ENCODE measurements at places on chromosomes 6 and 20. TPM values are rescaled to one million over a fixed set of nuclear protein-coding genes. Genes with fewer than 3 reads are reported as not detected.

The B3GAT2 gene
- total RNA-seq, result not detected

The KHDRBS2 gene
- not detected for total RNA-seq

The PLCB4 gene
- 2.5 TPM for total RNA-seq

The FAM184A gene
- total RNA-seq, result 2.4 TPM

The TRAPPC3L gene
- not detected for total RNA-seq

GRCh38 chr6:113805173-113805790 lies 51.9 kb upstream of the MARCKS start:
- DNase-seq, result no peak

- DNase-seq, result no peak
Measured at GRCh38 chr6:8170245-8170644, 67.9 kb upstream of the EEF1E1 start.

DNA sequence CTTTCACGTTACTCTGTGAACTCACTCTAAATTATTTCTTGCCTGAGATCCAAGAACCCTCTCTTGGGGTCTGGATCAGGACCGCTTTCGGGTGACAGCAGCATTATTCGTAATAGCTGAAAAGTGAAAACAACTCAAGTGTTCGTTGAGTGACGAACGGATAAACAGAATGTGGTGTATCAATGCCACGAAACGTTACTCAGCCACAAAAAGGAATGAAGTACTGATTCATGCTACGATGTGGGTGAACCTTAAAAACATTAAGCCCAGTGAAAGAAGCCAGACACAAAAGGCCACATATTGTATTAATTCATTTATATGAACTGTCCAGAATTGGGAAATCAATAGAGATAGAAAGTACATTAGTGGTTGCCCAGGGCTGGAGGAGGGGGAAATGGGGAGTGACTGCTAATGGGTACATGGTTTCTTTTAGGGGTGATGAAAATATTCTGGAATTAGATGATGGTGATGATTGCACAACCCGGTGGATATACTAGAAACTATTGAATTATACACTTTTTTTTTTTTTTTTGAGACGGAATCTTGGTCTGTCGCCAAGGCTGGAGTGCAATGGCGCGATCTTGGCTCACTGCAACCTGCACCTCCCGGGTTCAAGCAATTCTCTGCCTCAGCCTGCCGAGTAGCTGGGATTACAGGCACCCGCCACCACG lies 8.4 kb downstream of the PTGIS start:
- DNase-seq, result no peak

DNA sequence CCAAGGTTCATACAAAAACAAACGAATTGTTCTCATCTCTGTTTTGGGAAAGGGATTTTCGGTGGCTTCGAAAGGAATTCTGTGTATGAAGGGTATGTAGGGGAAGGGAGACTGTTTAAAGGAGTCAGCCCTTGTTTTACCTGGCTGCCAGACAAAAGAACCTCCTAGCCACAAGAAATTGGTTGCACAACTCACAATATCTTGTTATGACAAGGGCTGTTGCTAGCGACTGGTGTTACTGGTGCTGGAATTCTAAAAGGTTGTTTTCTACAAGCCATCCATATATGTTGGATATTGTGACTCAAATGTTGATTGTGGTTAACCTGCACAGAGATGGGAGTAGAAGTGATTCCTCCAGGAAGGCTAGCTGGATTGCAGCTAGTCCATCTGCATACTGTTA lies 34.6 kb upstream of the CITED2 start:
- DNase-seq, result no peak

DNA sequence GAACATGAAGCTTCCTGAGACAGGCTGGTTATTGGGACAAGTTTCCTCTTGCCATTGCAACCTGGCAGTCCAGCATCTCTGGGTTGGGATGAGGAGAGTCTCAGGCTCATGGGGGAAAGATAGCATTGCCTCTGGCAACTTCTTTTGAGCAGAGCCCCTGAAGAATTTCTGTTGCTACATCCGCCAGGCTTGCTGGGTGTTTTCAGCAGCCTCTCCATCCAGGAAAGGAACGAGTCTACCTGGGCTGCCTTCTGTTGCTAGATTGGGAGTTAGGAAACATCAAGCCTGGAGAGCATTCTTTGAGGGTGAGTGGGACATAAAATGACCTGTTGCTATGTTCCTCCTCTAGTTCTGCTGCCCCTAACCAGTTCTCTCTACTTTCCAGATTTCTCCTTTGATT lies 313.5 kb downstream of the RFPL4B start:
- DNase-seq, result no peak

DNA sequence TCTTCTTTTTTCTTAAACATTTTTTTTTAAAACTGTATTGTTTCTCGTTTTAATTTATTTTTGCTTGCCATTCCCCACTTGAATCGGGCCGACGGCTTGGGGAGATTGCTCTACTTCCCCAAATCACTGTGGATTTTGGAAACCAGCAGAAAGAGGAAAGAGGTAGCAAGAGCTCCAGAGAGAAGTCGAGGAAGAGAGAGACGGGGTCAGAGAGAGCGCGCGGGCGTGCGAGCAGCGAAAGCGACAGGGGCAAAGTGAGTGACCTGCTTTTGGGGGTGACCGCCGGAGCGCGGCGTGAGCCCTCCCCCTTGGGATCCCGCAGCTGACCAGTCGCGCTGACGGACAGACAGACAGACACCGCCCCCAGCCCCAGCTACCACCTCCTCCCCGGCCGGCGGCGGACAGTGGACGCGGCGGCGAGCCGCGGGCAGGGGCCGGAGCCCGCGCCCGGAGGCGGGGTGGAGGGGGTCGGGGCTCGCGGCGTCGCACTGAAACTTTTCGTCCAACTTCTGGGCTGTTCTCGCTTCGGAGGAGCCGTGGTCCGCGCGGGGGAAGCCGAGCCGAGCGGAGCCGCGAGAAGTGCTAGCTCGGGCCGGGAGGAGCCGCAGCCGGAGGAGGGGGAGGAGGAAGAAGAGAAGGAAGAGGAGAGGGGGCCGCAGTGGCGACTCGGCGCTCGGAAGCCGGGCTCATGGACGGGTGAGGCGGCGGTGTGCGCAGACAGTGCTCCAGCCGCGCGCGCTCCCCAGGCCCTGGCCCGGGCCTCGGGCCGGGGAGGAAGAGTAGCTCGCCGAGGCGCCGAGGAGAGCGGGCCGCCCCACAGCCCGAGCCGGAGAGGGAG lies 580 bp downstream of the VEGFA start:
- DNase-seq, result no peak

- no peak for DNase-seq
Measured at GRCh38 chr6:159655409-159655988, 37.5 kb downstream of the SOD2 start.

- DNase-seq, result no peak
Measured at GRCh38 chr20:38214256-38215193, 46.0 kb downstream of the KIAA1755 start.

GRCh38 chr20:36281785-36282380 lies 24.3 kb upstream of the DLGAP4 start:
- no peak for DNase-seq
